ENCODE measurements at places on chromosomes 5 and 9. TPM values are rescaled to one million over a fixed set of nuclear protein-coding genes. Genes with fewer than 3 reads are reported as not detected.

The PSD2 gene
- 1.5 TPM for total RNA-seq

DNA sequence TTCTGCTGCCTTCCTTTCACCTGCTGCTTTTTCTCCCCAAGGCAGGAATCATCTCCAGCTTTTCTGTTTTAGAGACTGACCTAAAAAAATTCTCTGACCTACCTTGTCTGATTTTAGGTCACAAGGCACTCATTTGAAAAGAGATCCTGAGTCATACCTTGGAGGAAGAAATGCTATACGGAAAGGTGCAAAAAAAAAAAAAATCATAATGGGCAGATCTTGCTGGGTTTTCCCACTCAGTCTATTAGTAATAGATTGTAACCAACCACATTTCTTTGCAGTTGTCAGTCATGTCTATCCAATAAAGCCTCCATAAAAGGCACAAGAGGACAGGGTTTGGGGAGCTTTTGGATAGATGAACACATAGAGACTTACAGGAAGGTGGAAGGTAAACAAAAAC lies 70.0 kb downstream of the MTREX start:
- H3K4me3 ChIP-seq, result no peak overlapping the region
- no peak for DNase-seq
- peaks cover 10% of the 10 kb centered on the region for H3K4me1 ChIP-seq
- no peaks in the 10 kb centered on the region for H3K27me3 ChIP-seq
- peaks cover 19% of the 10 kb centered on the region for H3K36me3 ChIP-seq
- no peak overlapping the region for H3K27ac ChIP-seq

DNA sequence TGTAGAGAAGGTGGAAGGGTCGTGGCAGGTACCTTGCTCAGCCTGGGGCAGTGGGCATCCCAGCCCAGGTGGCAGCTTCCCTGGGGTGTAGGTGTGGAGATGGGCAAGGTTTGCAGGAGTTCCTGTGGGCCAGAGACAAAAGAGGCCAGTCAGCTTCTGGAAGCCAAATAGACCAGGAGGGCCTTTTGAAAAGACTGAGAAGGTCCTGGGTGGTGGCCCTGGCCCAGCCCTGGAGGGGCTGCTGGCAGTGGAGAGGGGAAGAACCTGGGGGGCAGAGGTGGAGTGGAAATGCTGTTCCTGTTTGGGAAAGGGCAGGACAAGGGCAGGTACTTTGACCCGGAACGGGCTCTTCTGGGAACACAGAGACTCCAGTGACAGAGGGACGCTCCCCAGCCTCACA lies 7.0 kb upstream of the IL3 start:
- peaks cover 17% of the 10 kb centered on the region for H3K27me3 ChIP-seq
- no peak overlapping the region for H3K4me3 ChIP-seq
- H3K36me3 ChIP-seq, result no peaks in the 10 kb centered on the region
- H3K4me1 ChIP-seq, result no peaks in the 10 kb centered on the region
- DNase-seq, result peak; percentile 59
- no peak overlapping the region for H3K27ac ChIP-seq

GRCh38 chr5:2538169-2538568 lies 213.3 kb downstream of the IRX2 start:
- H3K4me3 ChIP-seq, result no peak overlapping the region
- no peaks in the 10 kb centered on the region for H3K36me3 ChIP-seq
- no peak for DNase-seq
- H3K4me1 ChIP-seq, result peaks cover 9% of the 10 kb centered on the region
- no peak overlapping the region for H3K27ac ChIP-seq
- peaks cover 28% of the 10 kb centered on the region for H3K27me3 ChIP-seq

DNA sequence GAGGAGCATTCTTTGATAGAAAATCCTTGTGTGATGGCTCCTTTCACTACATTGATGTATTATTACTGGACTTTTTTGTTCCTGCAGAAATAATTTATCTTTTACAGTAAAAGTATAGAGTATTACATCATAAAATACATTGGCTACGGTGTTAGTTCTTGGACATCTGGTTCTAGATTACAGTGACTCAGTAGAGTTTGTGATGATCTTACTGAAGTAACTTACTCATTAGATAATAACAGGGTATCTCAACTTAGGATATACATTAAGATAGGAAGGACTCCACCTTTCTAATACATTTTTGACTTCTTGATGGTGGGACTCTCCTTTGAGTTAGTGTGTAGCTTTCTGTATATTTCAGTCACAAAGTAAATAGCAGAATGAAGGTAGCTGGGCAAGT lies 59.1 kb downstream of the ZNF462 start:
- peaks cover 23% of the 10 kb centered on the region for H3K36me3 ChIP-seq
- H3K27ac ChIP-seq, result peak overlapping the region; percentile 87
- H3K27me3 ChIP-seq, result no peaks in the 10 kb centered on the region
- H3K4me3 ChIP-seq, result no peak overlapping the region
- DNase-seq, result no peak

- H3K27ac ChIP-seq, result no peak overlapping the region
- no peak for DNase-seq
- no peaks in the 10 kb centered on the region for H3K4me1 ChIP-seq
- H3K27me3 ChIP-seq, result peaks cover 15% of the 10 kb centered on the region
Measured at GRCh38 chr5:144318460-144318859, 147.8 kb downstream of the KCTD16 start.

- H3K27me3 ChIP-seq, result peaks cover 3% of the 10 kb centered on the region
- H3K36me3 ChIP-seq, result no peaks in the 10 kb centered on the region
- no peak overlapping the region for H3K4me3 ChIP-seq
- DNase-seq, result no peak
Measured at GRCh38 chr5:175001311-175001710, 276.9 kb downstream of the MSX2 start.

- peaks cover 2% of the 10 kb centered on the region for H3K4me1 ChIP-seq
- H3K4me3 ChIP-seq, result peak overlapping the region; percentile 69
- no peak for DNase-seq
Measured at GRCh38 chr9:91714020-91714806, 235.8 kb downstream of the ROR2 start.

- no peak overlapping the region for H3K27ac ChIP-seq
- no peak overlapping the region for H3K4me3 ChIP-seq
- H3K36me3 ChIP-seq, result no peaks in the 10 kb centered on the region
- H3K27me3 ChIP-seq, result no peaks in the 10 kb centered on the region
Measured at GRCh38 chr5:66558560-66558959, 37.6 kb upstream of the MAST4 start.

DNA sequence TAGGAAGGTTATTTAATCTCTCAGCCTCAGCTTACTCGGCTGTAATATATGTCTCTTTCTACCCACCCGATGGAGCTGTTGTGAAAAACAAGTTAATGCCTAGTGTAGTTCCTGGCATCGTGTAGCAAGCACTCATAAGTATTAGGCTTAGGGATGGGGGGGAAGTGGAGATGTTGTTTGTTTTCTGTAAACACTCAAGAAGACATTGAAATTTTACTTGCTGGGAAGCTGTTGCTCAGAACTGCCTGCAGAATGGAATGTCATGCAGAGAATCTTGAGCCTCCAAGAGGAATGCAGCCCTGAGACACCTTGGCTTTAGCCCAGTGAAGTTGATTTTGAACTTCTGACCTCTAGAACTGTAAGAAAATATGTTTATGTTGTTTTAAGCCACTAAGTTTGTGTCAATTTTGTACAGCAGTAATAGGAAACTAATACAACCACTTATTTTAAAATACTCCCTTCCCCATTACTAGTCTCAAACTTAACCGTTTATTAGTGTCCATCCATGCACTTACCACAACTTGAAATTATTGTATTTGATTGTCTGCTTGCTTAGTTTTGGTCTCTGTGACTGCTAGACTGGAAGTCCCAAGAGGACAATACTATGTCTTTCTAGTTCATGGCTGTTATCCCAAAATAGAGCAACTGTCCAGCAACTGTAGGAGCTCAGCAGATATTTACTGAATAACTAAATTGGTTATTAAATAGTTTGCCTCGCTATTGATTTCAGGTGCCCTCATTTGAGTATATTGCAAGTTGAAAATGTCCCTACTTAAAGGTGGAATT lies 53.8 kb downstream of the MFAP3 start:
- peaks cover 2% of the 10 kb centered on the region for H3K36me3 ChIP-seq
- H3K27ac ChIP-seq, result no peak overlapping the region
- no peak for DNase-seq
- H3K4me1 ChIP-seq, result peaks cover 20% of the 10 kb centered on the region
- no peak overlapping the region for H3K4me3 ChIP-seq

GRCh38 chr9:93184432-93185265 lies 710 bp downstream of the WNK2 start:
- no peak overlapping the region for H3K27ac ChIP-seq
- DNase-seq, result no peak
- H3K4me3 ChIP-seq, result peak overlapping the region; percentile 64
- H3K36me3 ChIP-seq, result no peaks in the 10 kb centered on the region
- H3K27me3 ChIP-seq, result peaks cover 49% of the 10 kb centered on the region
